ENCODE measurements at places on chromosomes 13 and 19.

GRCh38 chr13:35260316-35260715, 216.2 kb downstream of the MAB21L1 start:
- no peak for DNase-seq

DNA sequence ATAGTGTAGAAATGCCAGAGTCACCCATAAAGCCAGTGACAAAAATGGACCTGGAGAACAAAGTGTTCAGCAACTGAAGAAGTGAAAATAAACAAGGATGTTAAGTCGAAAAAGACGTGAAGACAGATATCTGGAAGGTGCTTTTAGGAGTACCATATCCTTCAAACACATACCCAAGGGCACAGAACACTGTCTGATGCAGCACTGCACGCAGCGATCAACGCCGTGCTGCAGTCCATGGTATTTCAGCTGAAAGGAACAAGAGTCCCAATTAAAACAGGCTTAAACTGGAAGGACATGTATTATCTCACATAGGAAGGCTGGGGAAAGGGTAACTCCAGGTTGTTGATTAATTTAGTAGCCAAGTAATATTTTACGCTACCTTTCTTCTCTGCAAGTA, 108.2 kb downstream of the SGCG start:
- no peak for DNase-seq

DNA sequence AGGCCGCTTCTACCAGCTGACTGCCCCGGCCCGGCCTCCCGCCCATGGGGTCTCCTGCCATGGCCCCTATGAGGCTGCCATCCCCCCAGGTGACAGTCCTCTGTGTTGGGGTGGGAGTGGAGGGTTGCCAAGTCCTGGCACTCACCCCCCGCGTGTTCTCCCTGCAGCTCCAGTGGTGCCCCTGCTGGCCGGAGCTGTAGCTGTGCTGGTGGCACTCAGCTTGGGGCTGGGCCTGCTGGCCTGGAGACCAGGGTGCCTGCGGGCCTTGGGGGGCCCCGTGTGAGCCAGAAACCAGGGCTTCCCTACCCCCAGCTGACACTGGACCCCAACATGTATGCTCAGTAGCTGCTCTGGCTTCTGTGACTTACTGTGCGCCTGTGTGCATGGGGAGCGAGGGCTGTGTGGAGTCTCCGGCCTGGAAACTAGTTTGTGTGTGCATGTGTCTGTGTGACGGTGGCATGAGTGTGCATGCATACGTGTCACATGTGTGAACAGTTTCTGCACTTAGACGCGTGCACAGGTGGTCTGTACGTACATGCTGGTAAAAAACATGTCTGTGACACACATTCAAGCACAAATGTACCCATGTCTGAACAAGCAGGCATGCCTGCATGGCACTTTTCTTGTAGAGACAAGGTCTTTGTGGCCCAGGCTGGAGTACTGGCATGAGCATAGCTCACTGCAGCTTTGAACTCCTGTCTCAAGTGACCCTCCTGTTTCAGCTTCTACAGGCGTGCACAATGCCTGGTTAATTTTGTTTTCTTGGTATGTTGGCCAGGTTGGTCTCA, 4.9 kb downstream of the ACP4 start:
- DNase-seq = peak; percentile 92

- DNase-seq = peak; percentile 99
These were observed 4.8 kb downstream of the SLC17A7 start for GRCh38 chr19:49436381-49437017.

- no peak for DNase-seq
These were observed 666 bp downstream of the BIVM start for GRCh38 chr13:102799426-102800144.

DNA sequence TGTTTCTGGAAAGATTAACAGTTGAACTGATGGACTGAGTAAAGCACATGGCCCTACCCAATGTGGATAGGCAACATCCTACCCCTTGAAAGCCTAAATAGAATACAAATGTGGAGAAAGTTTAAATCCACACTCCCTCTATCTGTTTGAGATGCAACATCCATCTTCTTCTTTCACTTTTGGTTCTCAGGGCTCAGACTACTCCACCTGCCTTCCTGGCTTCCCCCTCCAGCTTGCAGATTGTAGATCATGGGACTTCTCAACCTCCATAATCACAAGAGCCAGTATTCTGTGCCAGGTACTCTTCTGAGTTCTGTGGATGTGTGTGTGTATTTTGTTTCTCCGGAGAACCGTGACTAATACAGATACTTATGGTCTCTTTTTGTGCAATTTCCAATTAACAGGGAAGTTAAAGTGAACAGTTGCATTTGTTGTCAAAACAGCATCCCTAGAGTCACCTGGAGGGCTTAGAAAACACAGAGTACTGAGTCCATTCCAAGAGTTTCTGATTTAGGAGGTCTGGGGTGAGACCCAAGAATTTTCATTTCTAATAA, 590.3 kb upstream of the MIR17HG start:
- no peak for DNase-seq

DNA sequence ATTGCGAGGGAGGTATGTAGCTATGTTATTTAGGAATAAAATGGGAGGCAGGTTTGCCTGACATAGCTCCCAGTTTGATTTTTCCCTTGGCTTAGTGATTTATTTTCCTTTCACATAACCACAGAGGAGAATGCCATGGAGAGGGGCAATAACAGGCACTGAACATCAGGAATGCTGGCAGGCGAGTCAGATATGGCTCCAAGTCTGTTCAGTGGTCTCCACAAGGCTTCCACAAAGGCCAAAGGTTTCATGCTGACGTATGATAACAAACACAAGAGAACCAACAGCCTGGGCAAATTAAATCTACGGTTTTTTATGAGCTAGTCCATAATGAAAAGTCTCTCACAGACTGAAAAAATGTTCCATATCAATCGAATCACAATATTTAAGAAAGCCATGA, 66.7 kb downstream of the SUCLA2 start:
- no peak for DNase-seq

GRCh38 chr13:63288576-63288975, 1872.9 kb upstream of the PCDH20 start:
- DNase-seq = no peak

GRCh38 chr13:84315527-84315926, 433.3 kb upstream of the SLITRK1 start:
- DNase-seq = no peak
